ENCODE measurements at places on chromosomes 13 and 19.

DNA sequence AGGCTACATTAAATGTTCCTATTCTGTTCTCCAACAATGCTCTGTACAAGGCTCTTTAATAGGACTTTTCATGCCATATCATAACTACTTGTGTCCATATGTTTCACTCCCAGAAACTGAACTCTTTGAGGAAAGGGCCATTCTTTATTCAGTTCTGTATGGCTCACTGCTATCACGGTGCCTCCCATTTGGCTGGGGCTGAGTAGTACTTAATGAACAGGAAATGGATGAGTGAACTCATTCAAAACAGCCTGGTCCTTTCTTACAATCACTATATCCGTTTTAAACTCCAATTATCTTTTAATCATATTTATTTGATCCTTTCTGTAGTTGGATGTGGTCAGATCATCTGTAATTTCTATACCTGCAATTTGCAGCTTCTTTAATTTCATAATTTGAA is 410.6 kb downstream of the TBC1D4 start:
- DNase-seq: no peak

DNA sequence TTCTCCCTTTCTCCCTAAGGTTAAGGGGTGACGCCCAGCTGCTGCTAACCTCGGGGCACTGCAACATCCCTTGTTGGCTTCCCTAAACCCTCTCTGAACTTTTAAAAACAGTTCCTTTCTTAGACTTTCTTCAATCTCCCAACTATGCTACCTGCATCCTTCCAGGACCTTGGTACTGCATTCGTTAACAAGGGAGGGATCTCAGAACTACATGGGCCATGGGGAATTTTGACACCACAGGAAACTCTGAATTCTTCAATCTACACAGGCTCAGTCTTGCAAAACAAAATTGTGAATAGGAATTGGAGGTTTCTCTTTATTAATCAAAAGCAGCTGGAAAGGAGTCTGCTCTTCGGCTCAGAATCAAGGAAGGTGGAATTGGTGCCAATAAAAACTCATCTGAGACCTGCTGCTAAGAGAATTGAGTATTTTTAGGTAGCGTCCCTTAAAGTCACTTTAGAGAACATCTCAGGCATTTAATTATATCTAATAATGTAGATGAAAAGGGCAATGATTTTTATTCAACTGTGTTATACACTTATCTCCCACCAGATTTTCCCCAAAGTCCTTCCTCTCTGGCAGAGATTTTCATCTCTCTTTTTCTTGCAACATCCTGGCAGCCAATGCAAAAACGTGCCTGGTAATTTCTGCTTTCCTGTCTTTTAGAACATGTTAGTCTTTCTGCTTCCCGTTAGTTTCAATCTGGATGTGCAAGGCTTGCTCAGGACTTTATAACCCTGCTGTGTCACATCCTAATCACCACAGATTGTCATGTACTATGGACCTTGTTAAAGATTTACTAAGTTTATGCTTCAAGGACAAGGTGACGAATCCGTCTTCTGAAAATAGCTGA is 69.1 kb upstream of the SLC15A1 start:
- no peak for DNase-seq

GRCh38 chr19:48501494-48502349 is 9.9 kb downstream of the LMTK3 start:
- DNase-seq: peak; percentile 79

GRCh38 chr19:51417107-51417809 is at the start of gene SIGLEC10:
SIGLEC10 (minus strand) TSS chr19:51417642; CDS start chr19:51417581, 61 bp downstream.
- no peak for DNase-seq

- DNase-seq: no peak
These were observed 254.4 kb downstream of the DLEU7 start for GRCh38 chr13:50589139-50589538.

- DNase-seq: no peak
These were observed 1820.8 kb downstream of the UQCRFS1 start for GRCh38 chr19:27392027-27392632.

- DNase-seq: no peak
These were observed 5.1 kb downstream of the ZNF599 start for GRCh38 chr19:34767951-34768350.

DNA sequence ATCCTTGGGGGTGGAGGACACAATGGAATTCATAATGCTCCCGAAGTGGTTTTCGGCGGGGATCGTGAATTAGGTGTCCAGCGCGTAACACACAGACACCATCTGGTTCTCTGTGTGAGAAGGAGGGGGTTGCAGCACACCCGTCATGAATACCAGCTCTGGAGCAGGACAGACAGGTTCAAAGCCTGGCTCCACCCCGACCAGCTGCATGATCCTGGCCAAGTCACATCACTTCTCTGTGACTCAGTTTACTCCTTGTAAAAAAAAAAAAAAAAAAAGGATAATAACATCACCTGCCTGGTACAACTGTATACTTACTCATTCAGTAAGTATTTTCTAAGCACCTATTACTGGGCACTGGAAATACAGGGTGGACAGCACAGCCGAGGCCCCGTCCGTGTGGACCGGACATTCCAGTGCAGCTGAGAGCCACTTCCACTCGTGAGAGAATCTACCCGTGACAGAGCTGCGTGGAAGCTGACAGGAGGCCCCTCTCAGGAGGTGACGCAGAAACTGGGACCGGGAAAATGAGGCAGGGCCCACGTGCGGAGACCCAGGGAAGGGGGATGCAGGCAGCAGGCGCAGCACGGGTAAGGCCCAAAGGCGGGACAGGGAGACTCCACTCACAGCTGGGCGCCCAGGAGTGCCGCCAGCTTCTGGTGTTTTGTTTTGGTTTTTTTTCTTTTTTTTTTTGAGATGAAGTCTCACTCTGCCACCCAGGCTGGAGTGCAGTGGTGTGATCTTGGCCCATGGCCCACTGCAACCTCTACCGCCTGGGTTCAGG is 12.0 kb downstream of the RDH13 start:
- no peak for DNase-seq

DNA sequence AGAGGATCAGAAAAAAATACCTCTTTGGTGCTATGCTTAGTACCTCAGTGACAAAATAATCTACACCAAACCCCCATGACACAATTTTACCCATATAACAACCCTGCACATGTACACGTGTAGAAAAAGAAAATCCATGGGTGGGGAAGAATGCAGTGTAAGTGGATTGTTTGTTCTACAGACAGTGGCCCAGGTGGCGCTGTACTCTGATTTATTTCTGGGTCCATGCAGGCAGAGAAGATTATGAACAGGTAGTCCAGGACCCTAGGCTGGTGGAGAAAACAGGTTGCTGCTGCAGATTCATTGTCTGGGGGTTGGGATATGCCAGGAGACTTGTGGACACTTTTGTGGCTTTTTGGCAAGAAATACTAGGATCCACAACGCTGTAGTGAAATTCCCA is 9.1 kb downstream of the ZNF100 start:
- no peak for DNase-seq

DNA sequence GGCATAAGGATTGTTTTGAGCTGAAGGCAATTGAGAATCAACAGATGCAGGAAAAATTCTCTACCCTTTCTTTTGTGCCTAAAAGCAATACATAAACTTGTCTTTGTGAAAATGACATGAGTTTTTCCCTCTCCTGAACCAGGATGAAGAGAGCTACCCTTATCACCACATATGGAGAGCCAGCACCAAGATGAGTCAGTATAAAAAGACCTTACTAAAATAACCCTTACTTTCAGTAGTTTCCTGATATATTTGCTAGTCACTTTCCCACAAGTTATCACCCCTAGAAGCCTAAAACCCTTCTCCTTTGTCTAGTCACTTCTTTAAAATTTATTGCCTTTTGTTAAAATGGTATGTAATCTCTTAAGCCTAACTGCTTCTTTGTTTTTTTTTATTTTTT is 61.9 kb upstream of the ANKRD10 start:
- no peak for DNase-seq

GRCh38 chr19:47781590-47782262 is 3.2 kb downstream of the SELENOW start:
- DNase-seq: no peak

- no peak for DNase-seq
These were observed 32.5 kb downstream of the BRD4 start for GRCh38 chr19:15299568-15300409.

DNA sequence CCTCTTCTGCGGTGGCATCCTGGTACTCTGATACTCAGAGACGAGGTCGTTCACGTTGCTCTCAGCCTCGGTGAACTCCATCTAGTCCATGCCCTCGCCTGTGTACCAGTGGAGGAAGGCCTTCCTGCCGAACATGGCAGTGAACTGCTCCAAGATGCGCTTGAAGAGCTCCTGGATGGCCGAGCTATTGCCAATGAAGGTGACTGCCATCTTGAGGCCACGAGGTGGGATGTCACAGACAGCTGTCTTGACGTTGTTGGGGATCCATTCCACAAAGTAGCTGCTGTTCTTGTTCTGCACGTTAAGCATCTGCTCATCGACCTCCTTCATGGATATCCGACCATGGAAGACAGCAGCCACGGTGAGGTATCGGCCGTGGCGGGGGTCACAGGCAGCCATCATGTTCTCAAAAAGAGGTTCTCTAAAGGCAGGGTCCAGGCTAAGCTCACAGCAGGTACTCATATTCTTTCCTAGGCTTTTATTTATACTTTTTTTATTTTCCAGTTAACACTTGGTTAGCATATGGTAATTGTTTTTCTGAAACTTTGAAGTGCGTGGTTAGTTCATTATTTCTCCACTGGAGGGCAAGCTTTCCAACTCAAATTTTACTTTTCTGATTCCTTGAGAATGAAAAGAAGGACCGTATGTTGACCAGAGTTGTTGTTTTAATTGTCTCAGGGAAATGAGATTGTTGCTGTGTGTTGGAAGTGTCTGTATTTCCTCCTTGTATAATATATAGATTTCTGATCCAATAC is 72.4 kb upstream of the RGCC start:
- DNase-seq: no peak

- no peak for DNase-seq
These were observed 98.0 kb downstream of the FOXO1 start for GRCh38 chr13:40568246-40569023.

- DNase-seq: no peak
These were observed 289.9 kb downstream of the RFC3 start for GRCh38 chr13:34107806-34108205.

GRCh38 chr19:23971598-23971997 is 56.9 kb downstream of the ZNF726 start:
- peak; percentile 5 for DNase-seq

- no peak for DNase-seq
These were observed 156.2 kb downstream of the SIPA1L3 start for GRCh38 chr19:38062959-38063761.

DNA sequence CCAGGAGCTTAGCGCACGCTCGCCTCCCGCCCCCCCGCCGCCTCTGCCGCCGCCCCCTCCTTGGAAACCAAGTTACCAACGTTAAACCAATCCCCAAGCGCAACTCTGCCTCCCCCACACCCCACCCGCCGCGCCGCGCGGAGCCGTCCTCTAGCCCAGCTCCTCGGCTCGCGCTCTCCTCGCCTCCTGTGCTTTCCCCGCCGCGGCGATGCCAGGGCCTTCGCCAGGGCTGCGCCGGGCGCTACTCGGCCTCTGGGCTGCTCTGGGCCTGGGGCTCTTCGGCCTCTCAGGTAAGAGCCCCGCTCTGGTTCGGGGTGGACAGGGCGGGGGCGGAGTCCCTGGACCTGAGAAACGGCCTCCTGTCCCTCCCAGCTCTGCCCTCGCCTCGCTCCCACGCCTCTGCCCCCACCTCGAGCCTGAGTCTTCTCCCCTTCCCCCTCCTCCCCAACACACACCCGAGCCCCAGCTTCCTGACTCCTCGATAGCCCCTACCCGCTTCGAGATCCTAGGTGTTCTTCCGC is at the start of gene ICAM5:
Gene ICAM5 (plus strand): TSS at position 117 of the 521 bp plus-strand sequence. CDS start 92 bp downstream, at position 209.
- no peak for DNase-seq

DNA sequence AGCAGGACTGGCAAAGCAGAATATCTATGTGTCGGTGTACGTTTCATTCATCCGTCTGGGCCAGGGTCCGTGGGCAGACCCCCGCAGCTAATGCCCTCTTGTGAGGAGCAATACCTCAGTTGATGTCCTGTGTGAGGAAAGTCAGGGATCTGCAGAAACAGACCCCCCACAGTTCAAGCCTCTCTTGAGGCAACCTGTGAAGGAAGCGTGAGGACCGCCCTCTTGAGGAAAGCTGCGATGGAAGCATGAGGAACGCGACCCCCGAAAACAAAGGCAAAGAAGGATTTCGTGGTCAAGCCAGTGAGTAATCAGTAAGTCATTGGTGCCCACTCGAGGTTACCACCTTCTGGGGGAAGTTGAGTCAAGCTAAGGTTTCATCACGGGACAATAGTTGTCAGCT is 20.9 kb upstream of the ZNF83 start:
- DNase-seq: no peak

DNA sequence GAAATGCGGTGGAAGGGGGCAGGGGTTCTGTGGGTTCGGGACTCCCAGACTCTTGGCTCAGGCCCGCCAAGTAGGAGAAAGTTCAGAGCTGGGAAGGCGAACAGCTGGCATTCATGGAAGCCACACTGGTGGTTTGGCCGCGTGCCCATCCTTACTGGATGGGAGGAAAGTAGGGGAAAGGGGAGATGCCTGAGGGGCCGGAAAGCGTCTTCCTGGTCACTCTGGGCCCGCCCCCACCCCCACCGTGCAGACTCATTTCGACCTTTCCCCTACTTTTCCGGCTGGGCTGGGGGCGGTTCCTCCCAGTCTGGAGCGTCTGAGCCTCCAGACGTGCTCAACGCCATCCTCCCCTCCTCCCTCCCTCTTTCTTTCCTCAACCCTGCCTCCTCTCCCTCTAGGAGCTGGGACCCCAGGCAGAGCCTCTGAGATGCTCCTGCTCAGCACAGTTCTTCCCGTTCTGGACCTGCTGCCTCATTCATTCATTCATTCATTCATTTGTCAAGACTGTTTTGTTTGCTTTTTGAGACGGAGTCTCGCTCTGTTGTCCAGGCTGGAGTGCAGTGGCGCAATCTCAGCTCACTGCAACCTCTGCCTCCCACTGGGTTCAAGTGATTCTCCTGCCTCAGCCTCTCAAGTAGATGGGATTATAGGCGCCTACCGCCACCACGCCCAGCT is 3.5 kb downstream of the ANGPTL4 start:
- DNase-seq: peak; percentile 54

- DNase-seq: no peak
These were observed 655 bp downstream of the DENND1C start for GRCh38 chr19:6480848-6481415.

DNA sequence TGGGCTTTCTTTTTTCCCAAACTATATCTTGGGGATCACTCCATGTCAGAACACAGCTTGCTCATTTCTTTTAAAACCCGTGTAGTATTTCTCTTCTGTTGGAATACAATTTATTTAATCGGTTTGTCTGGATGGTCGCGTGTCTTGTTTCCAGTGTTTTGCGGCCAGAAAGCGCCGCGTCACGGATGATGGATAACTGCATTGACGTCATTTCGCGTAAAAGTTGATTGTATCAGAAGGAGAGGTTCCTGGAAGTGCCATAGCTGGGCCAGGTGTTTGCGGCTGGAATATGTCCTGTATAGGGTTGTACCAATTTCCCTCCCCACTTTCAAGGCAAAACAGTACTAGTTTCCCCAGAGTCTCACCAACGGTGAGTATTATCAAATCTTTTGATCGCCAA is 9.7 kb downstream of the ACTL9 start:
- no peak for DNase-seq

GRCh38 chr13:99281811-99282263 is 23.7 kb upstream of the GPR18 start:
- DNase-seq: no peak

GRCh38 chr13:79227418-79227817 is 178.6 kb downstream of the RBM26 start:
- no peak for DNase-seq

Measured in endothelial cell (in vitro differentiated cells).